Right ventricle myocardium inferior (tissue), 1 donor: ENCODE measurements at places on chromosomes 4 and X. TPM values are rescaled to one million over a fixed set of nuclear protein-coding genes. Genes with fewer than 3 reads are reported as not detected.

LARP7 gene
- total RNA-seq = 62.2 TPM

TMEM271 gene
- not detected for total RNA-seq

FAM149A gene
- 13.9 TPM for total RNA-seq

HAND2 gene
- 151 TPM for total RNA-seq

ADAM29 gene
- total RNA-seq = not detected

LINC00632 gene
- 187 TPM for total RNA-seq

CXCL6 gene
- total RNA-seq = 0.27 TPM

TMPRSS11D gene
- total RNA-seq = not detected

SLC26A1 gene
- not detected for total RNA-seq

MXRA5 gene
- 2.1 TPM for total RNA-seq

ZNF280C gene
- total RNA-seq = 1.5 TPM

PABPC4L gene
- 0.60 TPM for total RNA-seq

CFAP99 gene
- total RNA-seq = not detected

GLRA3 gene
- not detected for total RNA-seq

PPP4R3C gene
- not detected for total RNA-seq

HSD17B13 gene
- total RNA-seq = 0.22 TPM

TLR8 gene
- total RNA-seq = 1.5 TPM

SLC6A14 gene
- not detected for total RNA-seq

ATP1B4 gene
- not detected for total RNA-seq

DOCK11 gene
- 6.9 TPM for total RNA-seq

SPANXB1 gene
- not detected for total RNA-seq

CFAP299 gene
- total RNA-seq = 0.38 TPM

COX7B2 gene
- not detected for total RNA-seq

TEX13C gene
- not detected for total RNA-seq

PWWP3B gene
- total RNA-seq = 11.5 TPM

EFHC2 gene
- 17.5 TPM for total RNA-seq

ARHGAP6 gene
- total RNA-seq = 3.8 TPM

FRMPD3 gene
- not detected for total RNA-seq

CD99 gene
- total RNA-seq = 359 TPM

PLAC8 gene
- total RNA-seq = 2.2 TPM

CTPS2 gene
- total RNA-seq = 4.9 TPM

FHIP1A gene
- 18.5 TPM for total RNA-seq

DMRTC1 gene
- not detected for total RNA-seq

KIAA1210 gene
- not detected for total RNA-seq

HTN3 gene
- not detected for total RNA-seq

XPNPEP2 gene
- 0.68 TPM for total RNA-seq

CXCL9 gene
- 0.35 TPM for total RNA-seq

ZNF157 gene
- total RNA-seq = not detected

S100P gene
- not detected for total RNA-seq

GPC3 gene
- total RNA-seq = 8.5 TPM

RNF128 gene
- total RNA-seq = 0.22 TPM

ZNF330 gene
- total RNA-seq = 156 TPM

AVPR2 gene
- total RNA-seq = 3.2 TPM
